ENCODE measurements at places on chromosomes 11 and 22. TPM values are rescaled to one million over a fixed set of nuclear protein-coding genes. Genes with fewer than 3 reads are reported as not detected.

The PANX2 gene
- 4.2 TPM for total RNA-seq

The LYVE1 gene
- not detected for total RNA-seq

- DNase-seq, result peak; percentile 67
Observed at GRCh38 chr11:65425971-65426838, 3.6 kb downstream of the NEAT1 start.

DNA sequence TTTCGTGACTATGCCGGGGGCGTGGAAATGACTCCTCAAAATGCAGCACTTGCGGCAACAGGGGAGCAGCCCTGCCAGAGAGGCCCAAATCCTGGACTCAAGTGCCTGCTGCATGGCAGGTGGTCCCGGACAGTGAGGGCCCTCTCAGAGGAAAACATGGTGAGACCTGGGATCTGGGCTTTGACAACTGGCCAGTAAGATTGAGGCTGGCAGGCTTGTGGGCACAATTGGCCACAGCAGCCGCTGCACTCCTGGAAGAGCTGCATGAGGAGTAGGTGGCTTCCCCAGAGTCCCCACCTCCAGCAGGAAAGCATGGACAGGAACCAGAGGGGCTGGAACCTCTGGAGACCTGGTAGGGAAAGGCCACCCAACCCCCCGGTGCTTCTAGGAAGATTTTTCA, 13.4 kb downstream of the LINC01488 start:
- no peak for DNase-seq

DNA sequence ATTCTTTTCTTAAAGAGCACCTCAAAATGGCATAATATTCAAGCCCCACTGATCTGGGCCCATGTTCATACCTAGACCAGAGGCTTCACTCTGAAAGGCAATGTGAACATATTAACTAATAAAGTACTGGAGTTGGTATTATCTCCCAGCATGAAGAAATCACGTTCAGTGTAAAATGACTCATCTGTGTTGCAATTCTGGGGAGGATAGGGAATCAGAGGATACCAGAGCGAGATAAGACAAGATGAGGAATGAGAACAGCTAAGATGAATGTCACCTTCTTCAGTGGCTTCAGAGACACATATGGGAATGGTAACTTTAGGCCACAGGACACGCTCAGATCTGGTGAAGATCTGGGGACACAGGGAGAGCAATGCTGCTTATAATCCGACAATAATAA, 121.1 kb downstream of the NTM start:
- DNase-seq, result peak; percentile 19

GRCh38 chr22:49515475-49515874, 312.2 kb downstream of the BRD1 start:
- no peak for DNase-seq

DNA sequence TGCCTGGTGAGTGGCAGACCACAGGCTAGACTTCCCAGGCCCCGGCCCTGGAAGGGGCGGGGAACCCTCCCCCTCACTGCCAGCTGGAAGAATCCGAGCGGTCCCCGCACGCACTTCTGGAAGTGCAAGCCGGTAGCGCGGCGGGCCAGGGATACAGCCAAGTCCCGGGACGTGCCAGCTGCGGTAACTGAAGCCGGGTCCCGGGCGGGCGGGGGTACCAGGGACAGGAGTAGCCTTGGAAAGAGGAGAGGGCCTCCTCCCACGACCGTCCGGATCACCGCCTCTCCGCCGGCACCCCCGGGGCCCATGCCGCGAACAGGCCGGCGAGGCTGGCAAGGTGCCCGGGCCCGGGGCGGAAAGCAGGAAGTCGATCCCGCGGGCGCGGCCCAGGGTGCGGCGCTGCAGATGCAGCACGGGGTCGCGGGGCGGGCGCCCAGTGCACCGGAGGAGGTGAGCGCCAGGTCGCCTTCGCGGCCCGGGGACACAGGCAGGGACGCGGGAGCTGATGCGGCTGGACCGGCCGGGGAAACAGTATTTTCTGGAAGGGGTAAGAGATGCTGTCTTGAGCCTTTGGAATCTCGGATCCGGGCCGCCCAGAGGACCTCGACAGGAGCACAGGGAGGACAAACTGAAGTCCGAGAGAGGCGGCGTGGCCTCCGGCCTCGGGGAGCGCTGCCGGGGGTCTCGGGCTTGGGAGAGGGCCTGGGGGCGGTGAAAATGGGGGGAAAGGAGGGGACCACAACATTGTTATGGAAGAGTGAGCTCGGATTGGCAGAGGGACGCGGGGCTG, 783 bp upstream of the SLC35C1 start:
- DNase-seq, result peak; percentile 33

- DNase-seq, result no peak
Observed at GRCh38 chr11:324156-324555, 3.5 kb upstream of the IFITM3 start.

GRCh38 chr11:68328374-68329091, 16.1 kb downstream of the LRP5 start:
- no peak for DNase-seq
